ENCODE measurements at places on chromosomes 7 and 10.
A peak's percentile ranks its signal among the peaks of the same experiment; 100 is the strongest.

DNA sequence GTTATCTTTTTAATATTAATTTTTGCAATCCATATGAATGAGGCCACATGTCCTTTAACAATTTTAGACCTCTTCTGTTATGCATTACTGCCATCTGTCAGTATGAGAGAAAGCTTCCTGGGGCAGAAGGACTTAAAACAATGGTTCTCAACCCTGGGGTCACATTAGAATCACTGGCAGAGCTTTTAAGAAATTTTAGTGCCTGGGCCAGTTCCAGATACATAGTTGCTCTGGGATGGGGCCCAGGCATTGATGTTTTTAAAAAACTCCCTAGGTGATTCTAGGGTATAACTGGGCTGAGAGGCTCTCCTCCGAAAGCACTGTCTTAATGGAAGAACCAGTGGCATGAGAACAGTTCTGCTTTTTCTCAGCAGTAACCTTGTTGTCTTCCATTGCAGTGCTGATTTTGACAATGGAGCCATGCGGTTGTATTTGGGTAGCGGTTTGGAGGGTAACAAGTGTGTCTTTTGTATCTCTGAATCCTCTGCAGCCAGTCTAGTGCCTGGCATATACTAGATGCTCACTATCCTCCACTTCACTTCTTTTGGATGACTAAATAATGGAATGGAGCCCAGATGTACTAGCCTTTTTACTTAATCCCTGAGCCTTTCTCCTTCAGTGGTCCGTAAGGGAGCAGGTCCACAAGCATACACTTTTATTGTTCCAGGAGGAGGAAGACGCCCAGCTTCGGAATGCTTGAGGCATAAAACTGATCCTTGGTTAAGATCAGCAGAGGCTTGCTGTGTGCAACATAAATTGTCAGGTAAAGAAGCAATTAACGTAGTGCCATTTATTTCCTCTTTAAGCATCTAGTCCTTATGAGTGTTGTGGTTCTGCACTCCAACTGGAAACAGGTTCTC lies 227.1 kb downstream of the AUTS2 start:
- DNase-seq: no peak

DNA sequence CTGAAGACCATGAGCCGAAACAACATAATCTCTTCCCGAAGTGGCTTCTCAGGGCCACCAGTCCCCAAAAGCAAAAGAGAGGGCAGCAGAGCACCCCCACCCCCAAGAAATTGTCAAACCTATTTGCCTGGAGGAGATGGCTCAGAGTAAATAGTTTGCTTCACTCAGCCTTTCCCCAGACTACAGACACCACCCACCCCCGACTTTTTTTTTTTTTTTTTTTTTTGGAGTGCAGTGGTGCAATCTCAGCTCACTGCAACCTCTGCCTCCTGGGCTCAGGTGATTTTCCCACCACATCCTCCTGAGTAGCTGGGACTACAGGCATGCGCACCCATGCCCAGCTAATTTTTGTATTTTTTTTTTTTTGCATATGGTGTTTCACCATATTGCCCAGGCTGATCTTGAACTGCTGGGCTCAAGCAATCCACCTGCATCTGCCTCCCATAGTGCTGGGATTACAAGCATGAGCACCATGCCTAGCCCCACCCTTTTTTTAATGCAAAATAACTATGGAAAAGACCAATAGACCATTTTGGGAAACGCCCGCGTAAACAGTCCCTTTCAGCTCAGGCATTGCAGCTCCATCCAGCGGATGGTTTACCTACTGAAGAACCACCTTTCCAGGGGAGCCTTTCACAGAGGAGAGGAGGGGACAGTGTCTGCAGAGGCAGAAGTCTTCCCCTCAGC lies 9.7 kb downstream of the ZMIZ1 start:
- DNase-seq: no peak

DNA sequence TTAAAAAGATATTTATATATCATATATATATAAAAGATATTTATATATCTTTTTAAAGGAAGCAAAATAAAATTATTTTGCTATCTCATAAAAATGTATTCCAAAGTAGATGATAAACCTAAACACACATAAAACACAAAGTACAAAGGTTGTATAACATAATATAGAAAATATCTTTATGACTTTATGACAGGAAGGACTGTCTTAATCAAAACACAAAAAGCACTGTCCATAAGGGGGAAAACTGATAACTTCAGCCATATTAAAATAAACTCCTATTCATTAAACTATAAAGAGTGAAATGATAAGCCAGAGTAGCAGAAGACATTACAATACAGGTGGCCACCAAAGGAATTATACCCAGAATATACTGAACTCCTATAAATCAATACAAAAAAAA lies 34.8 kb downstream of the KDM7A start:
- no peak for DNase-seq

- DNase-seq: no peak
These were observed 15.3 kb downstream of the CALML3 start for GRCh38 chr10:5540080-5540479.

- no peak for DNase-seq
These were observed 145.0 kb downstream of the ADAM12 start for GRCh38 chr10:126243306-126243705.

GRCh38 chr10:97633921-97634320 lies 621 bp upstream of the MORN4 start:
- DNase-seq: no peak

DNA sequence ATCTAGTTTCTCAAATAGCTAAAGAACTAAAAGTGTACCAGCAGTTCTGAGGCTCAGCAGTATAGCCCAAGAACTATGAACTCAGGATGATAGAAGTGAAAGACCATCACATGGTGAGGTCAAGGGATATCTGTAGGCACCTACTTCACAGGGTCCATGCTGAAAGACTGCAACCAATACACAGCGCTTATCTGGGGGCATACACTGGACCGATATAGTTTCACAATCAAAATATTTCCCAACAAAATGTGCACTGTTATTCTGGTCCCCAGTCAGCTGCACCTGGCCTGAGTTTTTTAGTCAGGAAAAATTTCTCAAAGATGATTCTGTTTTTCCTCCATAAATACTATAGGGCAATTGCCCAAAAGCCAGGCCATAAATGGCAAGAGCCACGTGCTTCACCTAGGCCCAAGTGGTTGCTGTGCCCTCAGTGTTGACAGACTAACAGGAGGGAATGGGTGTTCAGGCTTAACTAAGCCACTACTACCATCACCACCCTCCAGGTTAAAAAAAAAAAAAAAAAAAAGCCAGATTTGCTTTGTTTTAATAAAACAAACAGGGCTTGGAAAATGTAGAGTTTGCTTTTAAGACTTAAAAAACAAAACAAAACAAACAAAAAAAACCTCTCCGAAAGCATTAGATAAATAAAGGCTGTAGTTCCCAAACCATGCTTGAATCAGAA lies 58.5 kb downstream of the OGDH start:
- no peak for DNase-seq

- DNase-seq: no peak
These were observed at the start of gene GPRIN2 for GRCh38 chr10:46556515-46557318. Gene GPRIN2, minus strand, starts transcription at chr10:46556658. Its CDS starts 5,922 bp downstream, at chr10:46550736.

- DNase-seq: no peak
These were observed 47.5 kb upstream of the HNRNPH3 start for GRCh38 chr10:68284062-68285001.

DNA sequence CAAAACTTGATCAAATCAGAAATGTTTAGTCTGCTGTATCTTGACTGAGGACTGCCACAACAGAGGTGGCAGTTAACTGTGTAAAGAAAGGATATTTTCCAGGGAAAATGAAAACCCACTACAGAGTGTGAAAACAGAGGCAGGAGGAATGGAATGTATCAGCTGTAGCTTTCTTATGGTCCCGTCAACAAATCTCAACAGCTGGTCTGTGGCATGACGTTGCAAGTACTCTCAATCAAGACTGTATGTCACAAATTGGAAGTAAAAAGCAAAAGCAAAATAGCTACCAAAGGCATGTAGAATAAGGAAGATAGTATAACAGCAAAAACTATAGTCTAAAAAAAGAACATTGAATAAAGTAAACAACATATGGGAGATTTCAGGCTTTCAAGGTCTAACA lies 123.5 kb downstream of the KMT2C start:
- no peak for DNase-seq

DNA sequence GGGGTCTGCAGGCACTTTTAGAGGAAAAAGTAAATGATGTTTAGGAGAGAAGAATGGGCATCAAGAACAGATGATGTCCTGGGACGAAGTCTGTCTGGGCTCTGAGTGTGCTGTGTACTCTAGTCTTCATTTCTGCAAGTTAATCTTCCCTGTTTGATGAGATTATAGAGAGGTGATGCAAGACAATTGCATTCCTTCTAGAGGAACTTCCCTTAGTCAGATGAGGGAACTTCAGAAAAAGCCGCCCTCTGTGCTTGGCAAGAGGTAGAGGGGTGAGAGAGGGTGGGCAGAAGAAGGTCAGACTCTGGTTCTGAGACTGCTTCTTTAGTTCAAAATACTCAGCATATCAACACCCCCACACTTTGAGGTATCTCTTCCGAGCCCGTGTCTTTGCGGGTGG lies 797.9 kb downstream of the LRMDA start:
- no peak for DNase-seq

DNA sequence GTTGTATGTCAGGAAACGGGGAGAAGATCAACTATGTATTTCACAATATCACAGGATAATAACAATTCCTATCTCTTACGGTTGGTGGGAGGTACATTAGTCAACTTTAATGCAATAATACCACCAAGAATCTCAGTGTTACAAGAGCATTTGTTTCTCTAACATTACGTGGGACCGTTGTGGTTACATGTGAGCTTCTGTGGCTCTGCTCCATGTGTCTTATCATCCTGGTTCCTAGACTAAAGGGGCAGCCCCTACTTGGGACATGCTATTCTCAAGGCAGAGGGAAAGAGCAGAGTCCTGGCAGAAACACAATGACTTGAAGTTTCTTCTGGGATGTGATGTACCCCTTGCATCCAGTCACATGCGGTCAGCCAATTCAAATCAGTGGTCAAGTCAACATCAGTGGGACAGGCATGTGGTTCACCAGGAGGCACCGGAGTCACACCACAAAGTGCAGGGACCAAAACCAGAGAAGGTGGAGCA lies 2.5 kb upstream of the ZNF22 start:
- no peak for DNase-seq

DNA sequence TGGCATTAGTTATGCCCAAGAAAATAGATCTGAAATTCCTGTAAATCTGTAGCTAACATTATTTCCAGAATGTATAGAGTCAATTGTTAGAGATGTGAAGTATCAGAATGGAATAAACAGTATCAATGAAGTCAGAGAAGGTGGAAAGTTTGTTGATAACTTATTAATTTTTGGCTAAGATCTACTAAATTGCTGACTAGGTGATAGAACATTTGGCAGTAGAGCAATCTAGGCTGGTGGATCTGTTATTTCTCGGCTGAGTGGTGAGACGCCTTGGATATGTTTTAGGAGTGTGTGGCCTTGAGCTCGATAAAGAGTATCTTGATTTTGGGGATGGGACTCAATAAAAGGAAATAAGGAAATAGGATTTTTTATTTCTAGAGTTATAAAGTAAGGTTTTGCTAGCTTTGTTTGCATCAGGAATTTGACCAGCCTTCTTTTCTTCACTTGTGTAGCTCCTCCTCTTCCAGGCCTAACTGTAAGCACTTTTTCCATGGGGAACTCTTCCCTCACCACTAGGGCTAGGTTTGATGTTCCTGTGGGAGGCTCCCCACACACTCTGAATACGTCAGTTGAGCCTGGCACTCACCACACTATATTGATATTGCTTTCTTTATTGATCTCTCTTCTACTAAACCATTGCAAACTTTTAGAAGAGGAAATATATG lies 86.8 kb upstream of the CSTF2T start:
- DNase-seq: no peak

- DNase-seq: no peak
These were observed 13.1 kb downstream of the C10orf105 start for GRCh38 chr10:71706216-71707121.

- no peak for DNase-seq
These were observed 124.2 kb downstream of the GNAT3 start for GRCh38 chr7:80387634-80388193.

- peak; percentile 20 for DNase-seq
These were observed at the start of gene NANOS1 for GRCh38 chr10:119029613-119030420. Gene NANOS1, plus strand, starts transcription at chr10:119029714. Its CDS starts 88 bp downstream, at chr10:119029802.

- no peak for DNase-seq
These were observed 87.4 kb downstream of the INPP5A start for GRCh38 chr10:132624847-132625471.

DNA sequence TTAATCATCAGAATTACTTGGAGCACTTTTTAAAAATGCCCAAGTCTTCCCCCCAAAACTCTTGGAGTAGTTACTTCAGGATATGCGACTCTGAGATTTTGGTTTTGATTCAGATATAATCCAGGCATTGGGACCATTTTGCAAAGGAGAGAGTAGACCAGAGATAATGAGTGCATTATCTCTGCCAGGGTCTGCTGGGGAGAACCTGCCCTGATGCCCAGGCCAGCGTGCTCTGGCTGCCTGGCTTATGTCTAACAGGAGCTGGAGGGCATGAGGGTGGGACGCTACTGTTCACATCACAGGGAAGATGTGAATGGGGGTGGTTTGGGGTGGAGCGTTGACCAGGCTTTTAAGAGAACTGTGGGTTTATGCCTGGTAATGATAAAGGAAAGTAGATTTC lies 336.2 kb downstream of the DPP6 start:
- DNase-seq: no peak

DNA sequence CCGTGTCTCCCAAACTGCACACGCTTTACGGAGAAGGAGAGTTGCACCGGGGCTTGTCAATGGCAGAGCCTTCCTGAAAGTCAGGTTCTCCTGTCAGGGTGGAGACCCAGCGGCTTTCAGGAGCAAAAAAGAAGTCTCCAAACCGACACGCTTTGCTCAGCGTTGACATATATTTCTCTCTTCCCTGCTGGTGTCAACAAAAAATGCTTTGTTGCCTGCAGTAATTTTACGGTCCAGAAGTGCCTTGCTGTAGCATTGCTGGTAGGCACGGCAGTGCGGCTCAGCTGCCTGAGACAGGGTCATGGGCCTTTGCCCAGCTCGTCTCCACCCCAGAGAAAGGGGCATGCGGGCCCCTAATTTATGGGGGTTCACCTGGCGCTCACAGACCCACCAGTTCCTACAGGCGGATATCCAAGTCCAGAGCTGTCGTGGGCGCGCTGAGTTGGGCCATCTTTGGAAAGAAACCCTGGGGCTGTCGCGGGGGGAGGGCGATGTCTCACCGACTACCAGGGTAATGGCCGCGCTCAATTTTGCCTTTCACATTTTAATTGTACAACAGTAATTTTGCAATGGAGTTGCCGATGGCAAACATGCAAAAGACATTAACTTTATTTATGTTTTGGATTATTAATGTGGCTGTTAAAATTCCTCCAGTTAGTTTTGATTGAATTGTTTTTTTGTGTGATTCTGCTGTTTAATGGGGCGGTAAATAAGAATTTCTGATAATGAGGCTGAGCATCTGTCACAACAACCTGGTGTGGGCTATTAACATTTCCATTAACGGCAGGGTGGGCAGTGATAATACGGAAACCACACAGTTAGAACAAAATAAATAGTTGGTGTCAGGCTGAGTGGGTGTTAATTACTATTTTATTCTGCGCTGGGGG lies 478.2 kb upstream of the FOXK1 start:
- DNase-seq: no peak
